Activated gamma-delta T cell treated with Interleukin-2 at 50 U/mL for 16 hours (primary cell): ENCODE measurements at places on chromosomes 7 and 10.

- no peak for DNase-seq
These were observed 385.8 kb upstream of the GRM3 start for GRCh38 chr7:86257894-86258293.

DNA sequence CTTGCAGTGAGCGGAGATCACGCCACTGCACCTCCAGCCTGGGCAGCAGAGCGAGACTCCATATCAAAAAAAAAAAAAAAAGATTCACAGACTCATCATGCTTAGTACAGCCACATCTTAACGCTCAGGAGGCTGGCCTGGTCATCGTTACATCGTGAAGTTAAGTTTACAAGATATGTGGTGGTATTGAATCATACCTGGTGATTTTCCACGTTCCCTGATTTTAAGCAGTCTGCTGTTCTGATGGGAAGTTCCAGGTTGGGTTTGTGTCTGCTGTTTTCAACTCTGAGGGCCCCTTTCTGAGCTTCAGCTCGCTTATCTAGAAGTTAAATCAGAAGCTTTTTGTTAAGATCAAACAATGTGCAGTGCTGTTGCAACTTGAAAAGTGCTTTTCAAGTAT, 6.9 kb downstream of the PPP2R2D start:
- DNase-seq = no peak

GRCh38 chr10:30804478-30805055, 175.0 kb upstream of the LYZL2 start:
- no peak for DNase-seq

DNA sequence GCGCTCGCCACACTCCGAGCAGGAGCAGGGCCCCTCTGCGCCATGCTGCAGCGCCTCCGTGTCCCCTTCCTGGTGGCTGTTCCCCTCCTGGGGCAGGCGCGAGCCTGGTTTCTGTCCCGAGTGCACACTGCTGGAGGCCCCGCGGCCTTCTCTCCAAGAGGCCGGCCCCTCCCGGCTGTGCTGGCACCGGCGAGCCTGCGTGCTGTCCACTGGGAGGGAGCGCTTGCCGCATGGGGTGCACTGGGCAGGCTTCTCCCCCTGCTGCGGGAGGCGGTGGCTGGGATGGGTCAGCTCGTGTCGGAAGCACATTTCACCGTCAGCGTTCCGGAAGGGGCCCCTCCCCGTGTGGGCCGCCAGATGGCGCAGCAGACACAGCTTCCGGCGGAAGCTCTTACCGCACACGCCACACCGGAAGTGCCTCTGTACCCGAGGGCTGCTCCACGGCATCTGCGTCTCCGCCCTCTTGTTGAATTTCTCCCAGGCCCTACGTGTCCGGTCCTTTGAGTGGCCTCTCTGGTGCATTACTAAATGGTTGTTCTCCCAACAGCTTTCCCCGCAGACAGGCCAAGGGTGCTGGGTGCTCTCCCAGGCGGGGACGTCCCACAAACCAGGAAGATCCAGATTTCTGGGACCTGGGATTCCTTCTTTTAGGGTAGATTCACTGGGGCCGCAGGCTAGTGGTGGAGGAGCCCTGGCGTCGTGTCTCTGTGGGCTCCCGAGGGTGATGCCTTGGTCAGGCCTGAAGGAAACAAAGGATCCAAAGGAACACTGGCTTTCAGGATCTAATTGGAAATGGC, 18.7 kb downstream of the ZNF786 start:
- DNase-seq = peak; percentile 48
